ENCODE measurements at places on chromosomes 2 and 18.

DNA sequence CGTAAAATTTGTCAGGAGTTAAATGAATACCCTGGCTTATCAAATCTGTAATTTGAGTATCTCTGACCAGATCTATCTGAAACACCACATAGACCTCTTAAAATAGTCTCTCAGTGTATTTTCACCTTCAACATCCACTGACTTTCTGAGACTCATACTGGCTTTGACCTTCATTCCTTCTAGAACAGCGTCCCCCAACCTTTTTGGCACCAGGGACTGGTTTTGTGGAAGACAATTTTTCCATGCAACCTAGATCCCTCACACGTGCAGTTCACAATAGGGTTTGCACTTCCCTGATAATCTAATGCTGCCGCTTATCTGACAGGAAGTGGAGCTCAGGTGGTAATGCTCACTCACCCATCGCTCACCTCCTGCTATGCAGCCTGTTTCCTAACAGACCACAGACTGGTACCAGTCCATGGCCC is 3.2 kb downstream of the NBAS start:
- DNase-seq, result no peak

GRCh38 chr2:60529136-60529784 is 24.2 kb downstream of the BCL11A start:
- DNase-seq, result no peak

- peak; percentile 25 for DNase-seq
These were observed 26.6 kb upstream of the MAP3K20 start for GRCh38 chr2:173048897-173049661.

DNA sequence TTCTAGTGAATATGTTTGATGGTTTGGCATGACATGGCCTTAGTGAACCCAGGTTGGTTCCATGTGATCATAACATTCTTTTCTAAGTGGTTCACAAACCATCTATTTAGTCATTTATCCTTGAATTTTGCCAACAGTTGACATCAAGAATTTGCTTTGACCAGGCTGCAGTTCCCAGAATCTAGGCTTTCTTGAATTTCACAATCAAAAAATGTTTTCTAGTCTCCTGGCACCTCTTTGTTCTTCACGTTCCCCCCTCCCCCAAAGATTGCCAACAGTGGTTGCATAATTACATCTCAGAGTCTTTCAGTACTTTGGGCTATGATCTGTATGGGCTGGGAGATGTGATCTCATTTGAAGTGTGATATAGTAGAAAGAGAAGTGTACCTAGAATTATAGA is 124.0 kb downstream of the GATA6 start:
- DNase-seq, result no peak

DNA sequence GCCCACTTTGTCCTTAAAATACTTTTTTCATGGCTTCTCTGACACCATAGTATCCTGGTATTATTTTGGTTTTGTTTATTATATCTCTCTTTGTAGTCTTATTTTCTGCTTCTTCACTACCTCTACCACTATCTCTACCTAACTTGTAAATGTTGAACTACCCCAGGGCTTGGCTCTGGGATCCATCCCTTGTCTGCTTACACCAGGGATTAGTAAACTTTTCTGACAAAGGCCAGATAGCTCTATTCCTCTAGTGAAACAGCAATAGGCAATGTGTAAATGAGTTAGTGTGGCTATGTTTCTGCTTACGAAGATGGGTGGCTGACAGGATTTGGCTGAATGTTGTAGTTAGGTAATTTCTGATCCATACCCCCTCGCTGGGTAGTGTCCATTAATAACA is 76.8 kb downstream of the ZNF407 start:
- no peak for DNase-seq

DNA sequence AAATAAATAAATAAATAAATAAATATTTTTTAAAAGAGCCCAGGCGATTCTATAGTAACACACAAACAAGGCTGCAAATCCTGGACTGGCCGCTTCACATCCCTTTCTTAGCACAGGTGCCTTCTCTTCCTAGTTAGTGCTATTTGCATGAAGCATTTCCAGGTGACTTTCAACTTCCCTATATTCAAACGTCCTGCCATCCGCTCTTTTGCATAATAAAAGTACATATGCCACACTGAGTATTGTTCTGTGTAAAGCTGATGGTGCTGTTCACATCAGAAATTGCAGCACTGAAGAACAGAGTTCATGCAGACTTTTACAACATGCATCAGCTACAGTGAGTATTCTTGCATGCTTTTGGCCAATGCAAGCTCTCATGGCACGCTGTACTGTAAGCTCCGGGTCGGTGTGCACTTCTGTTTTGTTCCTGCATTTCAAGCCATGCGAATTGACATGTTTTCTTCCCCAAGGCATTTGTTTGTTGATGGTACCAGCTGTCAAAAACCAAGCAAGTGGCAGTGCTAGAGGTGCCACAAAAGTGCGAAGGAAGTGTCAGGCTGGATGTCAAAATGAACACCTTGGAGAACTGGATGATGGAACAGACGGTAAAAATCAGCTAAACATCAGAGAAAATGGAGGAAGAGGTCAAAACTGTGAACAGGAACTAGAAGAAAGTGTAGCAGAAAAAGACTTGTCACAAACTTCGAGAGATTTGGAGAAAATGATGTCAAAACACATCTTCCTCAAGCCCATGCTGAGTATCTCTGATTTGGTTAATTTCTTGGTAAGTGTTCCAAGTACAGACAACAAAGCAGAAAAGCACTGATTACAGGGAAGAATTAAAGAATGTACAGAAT is 25.5 kb upstream of the CEP68 start:
- DNase-seq, result no peak

DNA sequence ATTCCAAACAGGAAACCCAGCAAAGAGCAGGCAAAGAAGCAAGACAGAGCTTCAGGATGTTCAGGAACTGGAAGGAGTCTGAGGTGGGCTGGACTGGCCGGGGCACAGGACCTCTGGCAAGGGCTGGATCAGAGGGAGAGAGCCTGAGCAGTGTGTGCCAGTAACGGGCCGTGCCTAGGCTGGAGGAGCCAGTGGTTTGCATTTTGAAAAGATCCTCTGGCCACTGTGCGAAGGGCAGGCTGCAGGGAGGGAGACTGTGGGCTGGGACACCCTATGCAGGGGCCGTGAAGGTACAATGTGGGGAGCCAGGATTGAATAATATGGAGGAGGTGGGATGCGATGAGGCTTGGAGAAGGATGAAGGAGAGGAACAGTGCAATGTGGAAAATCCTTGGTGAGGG is 6.2 kb upstream of the SDC1 start:
- DNase-seq, result no peak

DNA sequence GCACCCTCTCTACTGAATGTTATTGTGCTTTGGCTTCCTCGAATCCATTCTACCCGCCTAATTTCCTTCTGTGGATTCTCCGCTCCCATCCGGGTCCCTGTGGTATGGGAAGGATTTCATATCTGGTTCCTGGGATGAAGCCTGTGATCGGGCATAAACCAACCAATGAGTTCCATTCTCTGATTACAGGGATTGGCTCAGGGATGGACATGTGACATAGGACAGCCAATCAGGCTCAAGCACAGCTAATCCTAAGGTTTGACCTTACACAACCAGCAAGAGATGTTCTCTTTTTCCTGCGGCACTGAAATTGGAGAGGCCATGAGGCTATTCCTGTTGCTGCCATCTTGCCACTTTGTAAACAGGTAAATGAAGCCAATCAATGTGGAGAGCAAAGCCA is 168.1 kb upstream of the SMAD2 start:
- DNase-seq, result no peak

- DNase-seq, result no peak
These were observed 90.6 kb downstream of the LDLRAD4 start for GRCh38 chr18:13309031-13309747.

DNA sequence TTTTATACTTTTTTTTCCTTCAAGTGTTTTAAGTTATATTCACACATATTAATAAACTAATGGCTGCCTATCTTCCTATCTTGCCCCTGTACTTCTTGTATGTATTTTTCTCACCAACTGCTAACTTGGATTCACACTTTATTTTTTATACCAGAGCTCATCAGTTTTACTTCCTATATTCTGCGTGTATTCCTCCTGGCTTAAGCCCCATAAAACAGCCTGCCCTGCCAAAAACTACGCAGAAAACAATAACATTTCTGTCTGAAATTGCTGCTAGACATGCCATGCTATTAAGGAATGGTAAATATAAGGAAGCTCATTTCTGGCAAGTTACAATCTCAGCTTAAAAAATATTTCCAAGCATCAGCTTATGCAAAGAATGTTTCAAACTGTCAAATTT is 172.3 kb downstream of the UBE2E3 start:
- DNase-seq, result no peak

DNA sequence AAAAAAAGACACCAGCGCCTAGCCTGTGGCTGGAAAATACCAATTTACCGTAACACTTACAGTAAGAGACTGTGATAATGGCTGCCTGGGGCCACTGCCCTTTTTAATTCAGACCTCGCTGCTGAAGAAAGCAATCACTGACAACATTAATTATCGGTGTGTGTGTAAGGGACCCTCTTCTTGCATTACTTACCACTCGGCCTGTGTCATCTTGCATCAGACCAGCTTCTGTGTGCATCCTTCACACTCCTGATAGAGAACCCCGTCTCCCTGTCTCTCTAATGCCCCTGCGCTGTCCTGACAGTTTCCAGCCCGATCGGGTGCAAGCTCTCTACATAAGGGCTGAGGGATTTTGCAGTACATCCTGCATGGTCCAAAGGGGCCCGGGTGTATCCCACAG is 124.4 kb downstream of the ZNF516 start:
- DNase-seq, result no peak
